GM10248 (cell line): ENCODE measurements at places on chromosomes 4 and X.

- DNase-seq = no peak
Measured at GRCh38 chr4:74890341-74890740, 42.6 kb upstream of the PARM1 start.

DNA sequence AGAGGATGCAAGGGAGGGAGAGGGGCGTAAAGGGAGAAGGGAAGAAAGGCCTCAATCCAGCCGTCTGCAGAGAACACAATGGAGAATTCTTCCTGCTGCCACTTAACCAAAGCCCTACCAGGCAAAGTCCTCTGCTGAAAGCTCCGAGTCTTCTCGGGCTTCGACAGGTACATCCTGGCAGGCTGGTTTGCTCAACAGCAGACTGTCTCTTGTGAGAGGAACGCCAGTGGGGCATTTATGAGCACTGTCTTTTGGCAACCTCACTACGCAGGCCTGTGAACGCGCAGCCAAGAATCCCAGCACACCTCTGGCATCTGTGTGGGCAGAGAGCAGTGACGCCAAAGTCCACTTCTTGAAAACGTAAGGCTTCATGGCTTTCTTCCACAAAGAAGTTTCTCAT, 207.5 kb upstream of the FAM9B start:
- DNase-seq = no peak

DNA sequence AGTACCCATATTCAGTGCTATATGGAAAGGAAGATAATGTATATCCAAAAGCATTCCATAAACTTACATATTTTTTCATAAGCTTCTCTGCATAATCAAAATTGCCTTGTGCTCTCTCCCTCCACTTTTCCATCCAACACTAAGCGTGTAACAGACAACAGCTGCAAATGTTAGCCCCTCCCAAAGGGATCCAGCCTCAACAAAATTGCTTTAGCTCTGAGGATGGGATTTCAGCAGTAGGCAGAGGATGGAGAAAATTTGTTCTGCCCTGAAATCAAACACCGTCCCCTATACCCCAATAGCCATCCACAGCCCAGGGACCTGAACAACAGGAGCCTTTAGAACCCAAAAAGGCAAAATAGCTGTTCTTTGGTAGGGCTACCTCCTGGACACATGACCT, 28.8 kb upstream of the FGF13 start:
- DNase-seq = no peak

GRCh38 chr4:15652191-15652590, 3.0 kb downstream of the FBXL5 start:
- no peak for DNase-seq

- DNase-seq = no peak
Measured at GRCh38 chr4:56619816-56620215, 61.3 kb downstream of the HOPX start.

DNA sequence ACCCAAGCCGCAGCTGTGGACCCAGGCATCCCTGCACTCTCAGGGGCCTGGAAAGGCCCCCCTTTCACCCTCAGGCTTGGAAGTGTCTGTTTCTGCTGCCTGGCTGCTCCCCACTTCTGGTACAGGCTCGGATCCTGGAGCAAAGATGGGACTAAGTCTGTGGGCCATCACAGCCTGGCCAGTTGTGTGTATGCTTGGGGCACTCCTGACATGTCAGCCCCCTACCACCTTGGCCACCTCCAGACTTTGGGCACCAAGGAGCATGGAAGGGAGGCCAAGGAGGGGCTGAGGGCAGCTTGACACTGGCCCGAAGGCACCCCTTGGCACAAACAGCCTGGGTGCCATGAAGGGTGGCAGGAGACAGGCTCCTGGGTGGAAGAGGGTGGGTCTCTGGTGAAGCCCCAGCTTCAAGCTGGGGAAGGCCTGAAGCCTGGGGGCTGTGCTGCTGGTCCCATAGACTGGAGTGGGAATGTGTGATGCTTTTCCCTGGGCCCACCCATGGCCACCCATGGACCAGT, 799.4 kb upstream of the AGA start:
- DNase-seq = no peak

DNA sequence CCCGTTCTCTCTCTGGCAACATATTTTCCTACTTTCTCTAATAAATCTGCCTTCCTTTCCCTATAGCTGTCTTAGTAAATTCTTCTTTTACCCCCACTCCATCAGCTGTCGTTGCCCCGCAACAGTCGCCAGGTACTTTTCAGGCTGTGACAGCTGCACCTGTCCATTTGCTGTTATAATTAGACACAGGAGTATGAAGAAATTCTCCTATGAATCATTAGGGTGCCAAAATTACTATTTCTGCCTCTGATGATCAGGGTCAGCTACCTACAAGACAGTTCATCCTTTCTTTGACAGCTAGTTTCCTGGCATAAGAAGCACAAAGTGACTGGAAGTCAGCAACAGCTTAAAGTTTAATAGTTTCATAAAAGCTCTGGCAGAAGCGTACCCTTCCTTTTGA, 19.5 kb upstream of the GALNTL6 start:
- no peak for DNase-seq

GRCh38 chr4:1126506-1126905, 13.1 kb upstream of the RNF212 start:
- no peak for DNase-seq

DNA sequence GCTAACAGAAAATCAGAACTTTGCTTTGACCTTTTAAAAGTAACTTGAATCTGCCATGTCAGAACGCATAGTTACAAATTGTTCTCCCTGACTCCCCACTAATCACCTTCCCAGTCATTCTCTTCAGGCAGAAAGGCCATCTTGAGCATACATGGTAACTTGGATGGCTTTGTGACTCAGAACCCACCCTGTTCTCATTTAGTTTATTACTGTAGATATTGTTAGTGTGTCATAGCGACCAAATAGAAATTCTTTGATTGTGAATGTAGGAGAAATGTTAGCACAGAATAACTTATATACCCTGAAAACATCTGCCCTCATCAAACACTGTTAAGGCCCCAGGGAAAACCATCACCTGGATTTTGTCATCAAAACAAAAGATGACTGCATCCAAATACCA, 382.0 kb downstream of the MAGEB5 start:
- DNase-seq = no peak
